ENCODE measurements at places on chromosomes 12 and 14. TPM values are rescaled to one million over a fixed set of nuclear protein-coding genes. Genes with fewer than 3 reads are reported as not detected.

Gene ZFC3H1
- 18.2 TPM for total RNA-seq

Gene FAM181A
- not detected for total RNA-seq

- no peak for DNase-seq
Observed at GRCh38 chr14:40058901-40059897, 627.0 kb upstream of the FBXO33 start.

- no peak for DNase-seq
Observed at GRCh38 chr12:52041695-52042123, 9.5 kb upstream of the NR4A1 start.

- DNase-seq, result peak; percentile 44
Observed at GRCh38 chr14:22657861-22658260, 13.7 kb upstream of the OR6J1 start.

Measured in pulmonary artery endothelial cell (primary cell).